Type B pancreatic cell (in vitro differentiated cells): ENCODE measurements at places on chromosomes 6 and 20.

GRCh38 chr20:58056921-58057686 is 171.3 kb downstream of the ANKRD60 start:
- peak; percentile 16 for DNase-seq

GRCh38 chr6:140041056-140041455 is 666.6 kb upstream of the CITED2 start:
- DNase-seq, result no peak

DNA sequence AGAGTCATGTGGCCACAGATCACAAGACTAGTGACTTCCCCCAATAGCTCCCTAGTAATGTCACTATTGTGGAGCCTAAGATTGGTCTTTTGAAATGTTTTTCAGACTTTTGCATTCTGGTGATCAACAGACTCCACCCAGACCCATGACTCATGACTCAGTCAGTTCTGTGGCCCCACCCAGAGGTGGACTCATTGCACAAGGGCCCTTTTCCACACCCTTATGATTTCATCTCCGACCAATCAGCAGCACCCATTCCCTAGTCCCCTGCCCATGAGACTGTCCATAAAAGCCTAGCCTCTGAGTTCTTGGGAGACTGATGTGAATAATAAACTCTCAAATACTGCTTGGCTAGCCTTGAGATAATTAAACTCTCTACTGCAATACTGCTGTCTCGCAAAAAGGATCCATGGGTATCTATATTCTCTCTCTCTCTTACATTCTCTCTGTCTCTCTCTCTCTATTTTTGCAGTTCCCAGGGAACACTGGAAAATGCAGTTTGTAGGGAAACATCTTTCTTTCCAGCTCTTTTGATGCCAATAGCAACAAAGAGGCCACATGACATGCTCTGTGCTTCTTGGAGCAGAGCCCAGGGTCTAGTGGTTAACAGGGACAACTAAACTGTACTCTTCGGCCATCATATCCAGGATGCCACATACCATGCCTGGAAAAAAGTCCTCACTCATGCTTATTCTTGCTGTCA is 71.3 kb upstream of the IYD start:
- no peak for DNase-seq

DNA sequence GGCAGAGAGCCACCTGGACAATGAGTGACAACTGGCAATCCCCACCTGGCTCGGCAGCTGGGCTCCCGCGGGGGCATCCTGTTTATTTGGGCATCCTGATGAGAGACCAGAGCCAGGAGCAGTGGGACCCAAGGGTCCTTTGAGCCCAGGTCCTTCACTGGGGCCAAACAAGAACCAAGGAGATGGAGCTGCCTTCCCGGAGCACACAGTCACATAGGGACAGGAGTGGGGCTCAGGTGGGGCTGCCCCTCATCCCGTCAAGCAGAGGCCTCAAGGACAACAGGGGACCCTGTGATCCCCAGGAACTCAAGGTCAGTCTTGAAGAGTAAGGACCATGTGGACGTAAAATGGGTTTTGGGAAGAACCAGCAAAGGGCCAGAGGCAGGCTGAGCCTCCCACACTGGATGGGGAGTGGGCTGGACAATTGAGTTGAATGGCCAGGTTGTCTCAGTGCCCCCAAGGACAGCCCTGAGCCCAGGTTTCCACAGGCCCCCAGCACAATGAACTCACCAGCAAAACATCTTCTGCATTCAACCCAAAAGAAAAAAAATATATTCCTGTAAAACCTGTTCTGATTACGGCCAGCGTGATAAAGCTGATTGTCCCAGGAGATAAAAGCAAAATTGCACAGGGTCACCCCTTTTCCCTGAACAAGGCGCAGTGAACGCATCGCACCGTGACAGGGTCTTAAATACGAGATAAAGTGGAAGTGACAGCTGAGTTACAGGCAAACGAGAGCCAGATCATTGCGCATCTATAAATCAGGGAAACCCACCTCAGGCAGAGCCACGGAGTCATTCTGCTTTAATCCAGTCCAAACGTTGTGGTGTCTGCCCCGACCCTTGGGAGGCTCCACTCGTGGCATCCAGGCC is 86.2 kb downstream of the ANKRD60 start:
- peak; percentile 64 for DNase-seq

GRCh38 chr6:169988769-169989550 is 237.5 kb downstream of the ERMARD start:
- DNase-seq, result peak; percentile 61

DNA sequence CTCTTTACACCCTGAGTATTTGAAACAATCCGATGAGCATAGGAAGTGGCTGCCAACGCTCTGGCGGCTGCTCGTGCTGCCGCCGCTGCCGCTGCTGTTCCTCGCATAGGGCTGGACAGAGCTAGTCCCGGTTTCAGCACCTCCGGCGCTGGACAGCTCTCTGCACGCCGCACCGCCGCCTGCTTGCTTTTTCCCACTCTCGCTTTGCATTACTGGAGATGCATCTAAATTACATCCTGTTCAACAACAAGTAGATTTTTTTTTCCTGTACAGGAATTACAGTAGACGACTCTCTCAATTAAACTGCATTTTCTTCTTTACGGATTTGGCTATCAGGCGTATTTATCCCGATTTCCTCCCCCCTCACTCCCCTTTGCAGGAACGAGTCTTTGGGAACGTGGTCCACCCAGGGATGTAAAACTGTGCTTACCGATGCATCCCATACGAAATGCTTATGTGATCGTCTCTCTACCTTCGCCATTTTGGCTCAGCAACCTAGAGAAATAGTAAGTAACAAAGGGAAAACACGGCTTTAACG is 563.8 kb downstream of the LMBRD1 start:
- DNase-seq, result peak; percentile 90

- DNase-seq, result no peak
These were observed 113.5 kb downstream of the CDYL start for GRCh38 chr6:4889701-4890100.

DNA sequence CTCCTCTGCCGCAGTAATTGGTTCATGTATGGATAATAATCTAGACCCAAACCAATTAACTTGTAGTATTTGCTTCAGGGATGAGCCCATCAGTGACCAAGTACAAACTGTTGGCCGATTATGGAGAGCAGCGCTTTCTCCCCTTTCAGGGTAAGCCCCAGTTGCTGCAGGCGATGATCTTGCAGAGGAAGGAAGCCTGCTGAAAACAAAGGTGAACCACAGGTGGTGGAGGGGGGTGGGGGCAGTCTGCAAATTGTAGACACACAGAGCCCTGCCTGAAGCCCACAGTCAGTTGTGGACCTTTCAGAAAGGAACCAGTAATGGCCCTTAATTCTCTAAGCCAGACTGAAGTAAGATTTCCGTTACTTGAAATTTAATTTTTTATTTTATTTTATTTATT is 167.9 kb upstream of the JARID2 start:
- DNase-seq, result no peak

GRCh38 chr20:31715766-31716165 is 6.9 kb downstream of the BCL2L1 start:
- DNase-seq, result no peak

DNA sequence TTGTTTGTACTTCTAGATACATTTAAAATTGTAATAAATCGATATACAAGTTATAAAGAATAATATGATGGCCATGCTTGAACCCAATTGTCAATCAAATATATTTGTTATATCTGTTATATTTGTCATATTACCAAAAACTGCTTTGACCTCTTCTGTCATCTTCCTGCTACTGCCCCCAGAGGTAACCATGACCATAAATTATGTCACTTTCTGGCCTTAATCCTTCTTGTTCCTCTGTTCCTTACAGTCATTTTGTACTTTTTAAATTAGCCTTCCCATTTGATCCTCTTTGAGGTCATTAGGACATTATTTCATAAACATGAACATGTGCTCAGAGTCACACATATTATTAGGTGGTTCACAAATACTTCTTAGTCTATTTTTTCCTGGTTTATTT is 124.7 kb downstream of the HFE start:
- DNase-seq, result no peak

DNA sequence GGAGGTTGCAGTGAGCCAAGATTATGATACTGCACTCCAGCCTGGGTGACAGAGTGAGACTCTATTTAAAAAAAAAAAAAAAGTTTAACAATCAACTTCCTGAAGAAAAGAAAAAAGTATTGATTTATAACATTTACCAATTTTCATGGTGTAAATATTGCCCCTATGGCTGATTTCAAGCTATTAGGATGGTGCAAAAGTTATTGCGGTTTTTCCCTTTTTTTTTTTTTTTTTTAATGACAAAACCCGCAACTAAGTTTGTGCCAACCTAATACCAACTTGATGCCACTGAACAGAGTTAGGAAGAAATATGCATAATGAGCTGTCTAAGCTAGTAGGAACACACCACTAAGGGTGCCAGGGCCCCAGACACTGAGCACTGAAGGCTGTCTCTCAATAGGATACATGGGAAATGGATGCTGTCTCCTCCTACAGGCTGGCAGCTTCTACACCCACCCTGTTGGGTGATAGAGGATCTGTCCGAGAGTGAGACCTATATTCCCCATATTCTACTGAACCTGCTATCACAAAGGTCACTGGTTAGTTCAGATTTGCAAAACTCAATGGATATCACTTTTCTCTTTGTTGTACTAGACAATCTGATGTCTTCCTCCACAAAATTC is 6.5 kb upstream of the PERP start:
- no peak for DNase-seq

GRCh38 chr6:166904101-166904746 is 52.1 kb downstream of the RNASET2 start:
- DNase-seq, result no peak

DNA sequence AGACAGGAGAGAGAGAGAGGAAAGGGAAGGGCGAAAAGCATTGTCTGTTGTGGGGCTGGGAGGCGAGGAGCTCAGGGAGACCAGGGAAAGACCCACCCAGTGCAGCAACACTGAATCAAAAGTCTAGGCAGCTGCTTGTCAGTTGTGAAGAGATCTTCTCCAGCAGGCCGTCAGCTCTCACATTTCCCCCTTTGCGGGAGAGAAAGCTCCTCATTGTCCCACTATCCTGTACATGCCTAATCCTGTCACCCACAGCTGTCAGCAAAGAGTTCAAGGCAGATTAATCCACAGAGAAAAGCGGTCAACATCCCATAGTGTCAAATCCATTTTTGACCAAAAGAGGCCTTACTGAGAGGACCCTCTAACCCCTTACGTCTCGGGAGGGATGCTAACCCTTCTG is 27.3 kb downstream of the RNF182 start:
- no peak for DNase-seq

- no peak for DNase-seq
These were observed 53.9 kb downstream of the HS3ST5 start for GRCh38 chr6:114288701-114289495.

DNA sequence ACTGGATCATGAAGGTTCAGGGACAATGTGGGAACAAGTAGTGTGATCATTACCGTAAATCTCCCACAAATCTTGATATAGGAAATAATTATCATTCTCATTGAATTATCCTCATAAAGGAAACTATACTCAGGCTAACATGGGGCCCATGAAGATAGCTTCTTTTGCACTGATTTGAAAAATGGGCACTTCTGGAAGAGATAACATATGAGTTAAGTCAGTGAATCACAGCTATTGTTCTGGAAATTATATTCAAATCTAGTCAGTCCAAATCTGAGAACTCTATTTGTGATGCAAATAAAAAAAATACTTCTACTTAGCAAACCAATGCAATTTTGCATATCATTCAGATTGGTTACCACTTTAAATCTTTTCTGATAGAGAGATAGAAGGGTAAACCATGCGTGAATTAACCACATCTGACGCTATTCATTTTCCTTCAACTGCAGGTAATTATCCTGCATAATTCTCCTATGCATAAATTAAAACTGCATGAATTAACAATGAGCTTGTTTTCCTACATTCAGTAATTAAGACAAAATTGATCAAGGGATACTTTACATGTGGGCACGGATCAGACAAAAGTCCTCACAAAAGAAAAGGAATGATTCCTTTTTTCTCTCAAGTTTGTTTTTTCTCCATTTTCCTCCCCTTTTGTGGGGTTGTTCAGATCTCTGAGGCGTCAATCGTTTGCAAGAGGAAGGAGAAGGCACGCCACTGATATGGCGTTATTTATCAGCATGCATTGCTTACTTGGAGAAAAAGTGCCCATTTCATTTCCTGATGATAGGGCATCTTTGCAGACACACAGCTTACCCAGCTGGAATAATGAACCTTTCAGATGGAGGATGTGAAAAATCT is 36.4 kb downstream of the RIPOR2 start:
- DNase-seq, result no peak

GRCh38 chr20:9311132-9311531 is 203.3 kb upstream of the LAMP5 start:
- DNase-seq, result no peak

DNA sequence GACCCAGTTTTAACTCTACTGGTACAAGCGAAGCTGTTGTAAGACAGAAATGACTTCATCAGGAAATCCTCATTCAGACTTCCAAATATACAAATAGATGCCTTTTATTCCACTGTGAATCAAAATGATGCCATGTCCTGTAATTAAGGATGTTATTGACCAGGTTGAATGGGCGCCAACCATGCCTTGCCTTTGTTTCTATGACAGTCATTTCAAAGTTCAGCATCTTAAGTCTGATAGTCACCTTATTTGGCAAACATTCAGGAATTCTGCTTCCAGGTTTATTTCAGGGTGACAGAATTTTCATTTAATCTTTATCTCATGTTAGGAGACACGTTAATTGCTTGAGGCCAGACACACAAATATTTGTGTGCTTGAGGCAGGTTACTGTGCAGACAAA is 592.8 kb upstream of the JAG1 start:
- no peak for DNase-seq

GRCh38 chr6:21986703-21987102 is 310.1 kb downstream of the PRL start:
- no peak for DNase-seq

DNA sequence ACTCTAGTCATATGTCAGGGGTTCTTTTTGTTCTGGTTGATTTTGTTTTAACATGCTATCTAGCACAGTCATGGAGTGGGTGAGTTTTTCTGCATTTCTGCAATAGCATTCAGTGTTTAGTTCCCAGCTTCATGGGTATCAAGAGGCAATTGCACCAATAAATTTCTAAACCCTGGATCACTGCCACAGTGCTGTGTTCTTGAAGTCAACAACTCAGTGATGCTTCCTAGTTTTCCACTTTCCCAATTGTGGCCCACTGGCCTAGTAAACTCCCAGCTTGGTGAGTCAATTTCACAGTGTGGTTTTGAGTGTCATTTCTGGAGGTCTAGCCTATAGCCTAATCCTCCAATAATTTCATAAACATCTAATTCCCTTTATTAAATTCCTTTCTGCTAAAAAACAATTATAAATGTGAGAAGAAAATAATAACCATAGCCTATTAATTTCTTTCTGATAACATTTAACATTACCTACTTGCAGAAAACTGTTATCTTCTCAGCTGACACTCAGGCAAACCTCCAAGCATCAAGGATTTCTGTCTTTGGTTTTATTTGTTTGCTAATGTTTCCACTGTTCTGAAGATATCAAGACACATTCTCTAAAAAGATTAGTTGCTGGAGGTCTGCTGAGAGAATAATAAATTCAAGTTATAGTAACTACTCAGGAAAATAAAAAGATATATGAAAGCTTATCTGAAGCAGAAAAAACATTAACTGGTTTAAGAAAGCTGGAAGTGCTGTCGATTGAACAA is 89.9 kb downstream of the PDE7B start:
- DNase-seq, result no peak

GRCh38 chr20:35466856-35467255 is 11.5 kb downstream of the CEP250 start:
- DNase-seq, result no peak

GRCh38 chr20:57124800-57125517 is 141.5 kb downstream of the BMP7 start:
- DNase-seq, result no peak
